ENCODE measurements at places on chromosomes 2 and 18.

DNA sequence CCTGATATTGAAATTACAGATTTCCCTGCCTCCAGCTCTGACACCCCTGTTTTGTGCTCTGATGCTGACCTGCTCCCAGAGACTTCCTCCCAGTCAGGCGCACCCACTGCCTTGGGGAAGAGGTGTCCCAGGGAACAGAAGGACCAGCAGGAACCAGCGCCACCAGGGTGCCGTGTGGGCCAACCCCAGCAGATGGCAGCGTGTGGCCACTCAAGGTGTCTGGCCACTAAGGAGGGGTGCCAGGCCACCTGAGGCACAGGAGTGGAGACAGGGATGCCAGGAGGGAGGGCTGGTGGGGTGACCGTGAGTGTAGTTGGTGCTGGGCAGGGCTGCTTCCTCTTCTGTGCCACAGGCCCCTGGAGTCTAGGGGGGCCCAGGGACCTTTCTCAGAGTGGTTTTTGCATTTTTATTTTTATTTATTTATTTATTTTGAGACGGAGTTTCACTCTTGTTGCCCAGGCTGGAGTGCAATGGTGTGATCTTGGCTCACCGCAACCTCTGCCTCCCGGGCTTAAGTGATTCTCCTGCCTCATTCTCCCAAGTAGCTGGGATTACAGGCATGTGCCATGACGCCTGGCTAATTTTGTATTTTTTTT lies 56.0 kb downstream of the TEX44 start:
- DNase-seq, result peak; percentile 16

DNA sequence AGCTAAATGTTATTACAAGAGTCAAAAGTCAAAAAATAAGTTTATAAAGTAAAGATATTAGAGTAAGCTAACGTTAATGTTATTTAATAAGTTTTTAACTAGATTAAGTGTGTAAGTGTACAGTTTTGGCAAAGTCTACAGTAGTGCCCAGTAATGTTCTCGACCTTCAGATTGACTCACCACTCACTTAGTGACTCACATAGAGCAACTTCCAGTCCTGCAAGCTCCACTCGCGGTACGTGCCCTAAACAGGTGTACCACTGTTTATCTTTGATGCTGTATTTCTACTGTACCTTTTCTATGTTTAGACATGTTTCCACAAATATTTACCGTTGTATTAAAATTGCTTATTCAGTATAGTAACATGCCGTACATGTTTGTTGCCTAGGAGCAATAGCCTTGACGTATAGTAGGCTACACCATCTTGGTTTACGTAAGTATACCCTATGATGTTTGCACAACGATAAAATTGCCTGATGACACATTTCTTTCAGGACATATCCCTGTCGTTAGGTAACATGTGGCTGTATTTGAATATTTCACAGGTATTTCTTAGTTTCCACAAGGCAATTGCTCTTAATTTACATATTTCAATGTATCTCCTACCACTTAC lies 1641.9 kb upstream of the PIK3C3 start:
- no peak for DNase-seq

DNA sequence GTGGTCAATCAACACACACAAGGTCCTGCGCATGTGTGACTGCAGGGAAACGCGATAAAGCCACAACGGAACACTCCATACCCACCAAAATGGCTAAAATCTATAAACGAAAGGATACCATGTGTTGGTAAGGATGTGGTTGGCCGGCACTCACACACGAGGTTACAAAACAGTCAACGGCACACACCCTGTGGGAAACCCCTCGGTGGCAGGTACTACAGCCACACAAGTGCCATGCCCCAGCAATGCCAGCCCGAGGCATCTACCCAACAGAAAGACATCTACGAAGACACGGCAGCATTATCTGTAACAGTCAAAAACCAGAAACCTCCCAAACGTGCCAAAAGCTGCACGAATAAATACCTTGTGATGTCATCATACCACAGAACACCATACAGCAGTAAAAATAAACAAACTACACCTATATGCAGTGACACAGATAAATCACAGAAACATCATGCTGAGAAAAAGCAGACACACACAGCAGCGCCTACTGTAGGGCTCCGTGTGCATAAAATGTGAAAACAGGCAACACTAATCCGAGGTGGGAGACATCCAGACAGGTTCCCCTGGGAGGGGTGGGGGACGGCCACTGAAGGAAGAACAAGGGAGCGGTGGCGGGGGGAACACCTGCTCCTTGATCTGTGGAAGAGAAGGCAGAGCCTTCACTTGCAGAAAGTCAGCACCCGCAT lies 36.7 kb downstream of the HDAC4 start:
- DNase-seq, result no peak

GRCh38 chr2:216698895-216699294 lies 3.5 kb upstream of the IGFBP5 start:
- DNase-seq, result no peak

GRCh38 chr18:70195852-70196434 lies 9.5 kb downstream of the RTTN start:
- DNase-seq, result no peak

DNA sequence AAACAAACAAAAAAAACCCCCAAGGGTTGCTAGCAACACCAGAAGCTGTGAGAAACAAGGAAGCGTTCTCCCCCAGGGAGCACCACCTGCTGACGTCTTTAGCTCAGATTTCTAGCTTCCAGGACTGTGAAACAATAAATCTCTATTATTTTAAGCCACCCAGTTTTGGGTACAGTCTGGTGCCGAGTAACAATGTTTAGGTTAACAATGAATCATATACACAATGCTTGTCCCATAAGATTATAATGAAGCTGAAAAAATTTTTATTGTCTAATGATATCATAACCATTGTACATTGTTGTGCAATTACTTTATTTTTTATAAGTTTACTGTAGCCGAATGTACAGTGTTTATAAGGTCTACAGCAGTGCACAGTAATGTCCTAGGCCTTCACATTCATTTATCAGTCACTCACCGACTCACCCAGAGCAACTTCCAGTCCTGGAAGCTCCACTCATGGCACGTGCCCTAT lies 72.1 kb upstream of the CAB39 start:
- no peak for DNase-seq

DNA sequence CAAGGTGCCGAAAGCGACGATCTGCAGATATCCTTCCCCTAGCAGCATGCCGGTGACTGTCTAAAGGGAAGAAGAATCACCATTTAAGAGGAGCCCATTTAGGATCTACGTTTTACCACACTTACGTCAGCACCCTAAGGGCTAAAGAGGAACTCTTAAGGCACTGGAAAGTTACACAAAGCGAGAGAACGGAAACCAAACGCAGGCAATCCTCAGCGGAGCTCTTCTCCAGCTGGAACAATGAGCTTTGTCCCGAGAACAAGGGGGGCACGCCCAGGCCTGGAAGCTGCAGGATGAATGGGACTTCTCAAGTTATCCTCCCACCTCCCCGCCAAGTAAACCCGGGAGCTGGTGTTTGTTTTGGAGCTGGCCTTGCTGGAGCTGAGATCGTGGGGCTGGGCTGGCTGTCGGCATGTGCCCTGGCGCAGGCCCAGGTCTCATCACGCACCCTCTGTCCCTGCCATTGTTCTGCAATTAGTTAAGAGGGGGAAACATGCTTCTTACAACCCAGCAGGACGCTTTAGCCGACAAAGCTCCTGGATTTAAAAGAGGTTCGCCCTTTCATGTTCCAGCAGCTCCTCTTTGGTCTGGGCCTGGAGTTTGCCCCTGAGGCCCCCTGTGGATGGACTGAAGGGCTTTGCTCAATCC lies 36.4 kb downstream of the PXDN start:
- DNase-seq, result no peak

DNA sequence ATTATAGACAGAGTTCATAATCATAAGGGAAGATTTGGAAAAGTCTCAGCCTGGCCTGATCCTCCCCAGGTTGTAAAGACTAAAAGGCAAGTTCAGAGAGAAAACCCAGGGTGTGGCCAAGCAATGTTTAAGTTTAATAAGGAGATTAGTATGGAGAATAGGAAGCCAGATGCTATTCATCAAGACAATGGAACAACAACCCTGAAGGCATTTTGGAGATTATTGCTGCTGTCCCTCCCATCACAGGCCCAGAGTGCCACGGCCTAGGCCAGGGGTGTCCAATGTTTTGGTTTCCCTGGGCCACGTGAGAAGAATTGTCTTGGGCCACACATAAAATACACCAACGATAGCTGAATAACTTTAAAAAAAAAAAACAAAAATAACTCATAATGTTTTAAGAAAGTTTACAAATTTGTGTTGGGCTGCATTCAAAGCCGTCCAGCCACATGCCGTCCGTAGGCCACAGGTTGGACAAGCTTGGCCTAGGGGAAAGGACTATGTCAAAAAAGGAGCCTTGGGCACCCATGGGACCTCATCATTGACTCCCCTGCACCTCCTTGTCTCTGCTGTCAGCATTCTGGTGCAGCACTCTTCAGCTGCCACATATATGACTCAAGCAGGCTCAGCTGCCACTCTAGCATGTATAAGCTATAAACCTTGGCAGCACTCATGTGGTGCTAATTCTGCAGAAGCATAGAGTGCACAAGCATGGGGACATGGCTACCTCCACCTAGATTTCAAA lies 20.8 kb downstream of the DPP4 start:
- no peak for DNase-seq

DNA sequence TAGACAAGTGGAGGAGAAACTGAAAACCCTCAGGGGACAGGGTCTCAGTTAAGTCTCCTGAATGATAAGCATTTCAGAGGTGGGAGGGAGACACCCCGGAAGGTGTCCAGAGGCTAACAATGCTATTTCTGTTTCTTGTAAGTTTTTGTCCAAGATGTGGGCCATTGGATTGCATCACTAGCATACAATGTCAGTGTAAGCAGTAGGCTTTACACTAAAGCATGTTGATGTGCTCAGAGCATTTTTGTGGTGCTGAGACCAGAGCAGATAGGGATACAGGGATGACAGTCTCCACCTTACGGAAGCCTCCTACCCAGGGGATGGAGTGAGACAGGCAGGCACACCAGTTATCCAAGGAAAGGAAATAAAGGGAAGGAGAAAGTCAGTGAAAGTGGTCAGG lies 2.2 kb upstream of the IL1R1 start:
- no peak for DNase-seq

- DNase-seq, result no peak
These were observed 179.1 kb upstream of the ETAA1 start for GRCh38 chr2:67218056-67218455.

DNA sequence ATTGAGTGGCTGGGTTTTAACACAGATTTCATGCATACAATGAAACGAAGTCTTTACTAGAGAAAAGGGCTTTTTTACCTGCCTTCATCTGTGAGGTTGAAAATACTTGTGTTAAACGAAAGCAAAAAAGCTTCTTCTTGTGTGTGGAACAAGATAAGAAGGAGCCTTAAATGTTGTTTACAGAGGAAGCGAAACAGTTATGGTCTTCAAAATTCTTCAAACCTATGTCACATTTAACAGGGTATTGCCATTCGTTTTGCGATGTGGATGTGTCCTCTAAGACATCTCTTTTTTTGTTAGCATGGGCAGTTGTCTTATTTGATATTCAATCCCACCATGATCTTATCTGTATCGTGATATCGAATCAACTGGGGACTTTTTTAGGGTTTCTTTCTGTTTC lies 532.6 kb downstream of the TMEM182 start:
- DNase-seq, result no peak

- DNase-seq, result no peak
These were observed 170.0 kb downstream of the CERS6 start for GRCh38 chr2:168626096-168626495.

DNA sequence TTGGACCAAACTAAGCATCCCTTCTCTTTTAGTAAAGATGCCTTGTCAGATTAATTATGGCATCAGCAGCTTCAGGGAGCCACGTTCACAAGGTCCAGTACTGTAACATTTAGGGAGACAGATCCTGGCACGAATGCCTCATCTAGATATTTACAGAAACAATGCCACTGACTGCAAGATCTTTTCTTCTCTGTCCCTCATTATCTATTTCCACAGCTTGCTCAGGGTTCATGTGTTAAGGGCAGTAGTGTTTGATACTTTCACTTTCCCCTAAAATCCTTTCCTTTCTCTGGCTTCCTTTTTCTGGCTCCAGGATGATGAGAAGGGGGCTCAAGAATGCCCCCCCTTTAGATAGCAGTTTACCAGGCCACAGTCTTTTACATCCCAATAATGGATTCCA lies 393.9 kb downstream of the BCL11A start:
- no peak for DNase-seq

- no peak for DNase-seq
These were observed 78.7 kb downstream of the IRS1 start for GRCh38 chr2:226720948-226721347.

DNA sequence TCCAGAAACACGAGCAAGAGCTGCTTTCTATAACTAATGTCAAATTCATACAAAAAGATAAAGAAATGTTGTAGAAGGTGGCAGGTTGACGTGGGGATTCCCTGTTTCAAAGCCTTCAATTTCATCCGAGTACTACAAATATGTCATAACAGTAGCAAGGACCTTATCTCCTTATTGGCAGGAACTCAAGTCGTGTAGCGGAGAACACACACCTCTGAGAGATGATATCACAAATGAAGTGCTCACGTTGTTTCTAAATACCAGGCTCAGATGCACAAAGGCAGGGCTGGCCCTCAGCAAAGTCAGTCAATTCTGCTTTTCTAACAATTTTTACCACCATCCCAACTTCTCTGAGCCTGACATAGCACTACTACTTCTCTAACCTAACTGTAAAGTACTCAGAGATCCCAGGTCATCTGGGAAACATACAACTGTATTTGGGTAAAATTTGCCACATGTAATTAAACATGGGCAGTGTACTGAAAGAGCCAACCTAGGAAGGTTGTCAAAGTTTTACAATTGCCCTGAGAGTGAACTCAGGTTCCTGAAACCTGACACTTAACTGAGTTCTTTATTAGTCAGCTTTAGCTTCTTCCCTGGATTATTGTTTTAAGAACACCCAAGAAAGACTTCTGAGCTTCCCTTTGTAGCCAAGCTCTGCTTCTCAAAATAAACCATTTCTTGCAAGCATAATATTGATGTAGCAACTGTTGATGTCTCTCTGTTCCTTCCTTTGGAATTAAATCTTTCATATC lies 813.7 kb upstream of the ACVR2A start:
- DNase-seq, result no peak

Data from stimulated activated CD4-positive, alpha-beta T cell treated with anti-CD3 and anti-CD28 coated beads, TNF-alpha, amount 100 ng/mL, for 24 hours (primary cell).